ENCODE measurements at places on chromosomes 11 and 22.

- no peak for DNase-seq
Observed at GRCh38 chr11:4027746-4028145, 66.9 kb upstream of the RRM1 start.

- no peak for DNase-seq
Observed at GRCh38 chr11:68813773-68814172, 27.9 kb downstream of the CPT1A start.

GRCh38 chr11:46520971-46521745 is 72.7 kb downstream of the AMBRA1 start:
- DNase-seq, result no peak

GRCh38 chr11:76453248-76453647 is 8.4 kb downstream of the EMSY start:
- DNase-seq, result no peak

DNA sequence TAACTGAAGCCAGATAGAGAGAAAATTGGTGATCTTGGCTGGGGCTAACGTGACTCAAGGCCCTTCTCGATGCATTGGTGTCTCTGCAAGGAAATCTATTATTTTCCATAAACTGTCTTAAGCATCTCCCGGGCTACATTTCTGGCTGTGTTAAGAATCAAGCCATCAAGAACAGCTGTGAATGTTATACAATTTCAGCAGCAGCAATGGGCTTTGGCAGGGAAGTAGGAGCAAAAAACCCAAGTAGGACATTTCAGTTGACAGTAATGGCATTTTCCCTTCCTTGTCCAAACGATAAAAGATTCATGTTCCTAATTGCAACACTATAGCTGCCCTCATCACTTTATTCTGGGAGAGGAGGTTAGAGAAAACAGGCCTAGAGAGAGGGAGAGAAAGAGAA is 335.0 kb downstream of the CADM1 start:
- no peak for DNase-seq

DNA sequence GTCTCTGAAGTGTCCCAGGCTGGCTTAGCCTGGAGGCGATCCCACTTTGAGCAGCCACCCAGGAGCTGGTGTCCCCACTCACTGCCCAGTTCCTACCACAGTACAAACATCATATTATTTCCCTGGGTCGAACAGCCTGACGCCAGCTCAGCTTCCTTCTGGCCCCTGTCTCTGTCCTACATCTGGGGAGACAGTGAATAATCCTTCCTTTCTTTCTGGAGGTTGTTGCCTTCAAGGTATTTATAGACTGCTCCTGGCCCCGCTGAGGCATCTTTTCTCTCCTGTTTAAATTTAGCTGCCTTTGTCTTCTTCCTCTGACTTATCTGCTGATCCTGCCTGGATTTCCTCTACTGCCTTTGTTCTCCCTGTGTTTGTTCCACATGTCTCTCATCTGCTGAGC is 56.8 kb upstream of the LRRC55 start:
- DNase-seq, result no peak
